ENCODE measurements at places on chromosomes 2 and 18. TPM values are rescaled to one million over a fixed set of nuclear protein-coding genes. Genes with fewer than 3 reads are reported as not detected.

Gene TMEM131
- total RNA-seq, result 35.4 TPM

Gene HYCC2
- 14.7 TPM for total RNA-seq

- peak overlapping the region; percentile 82 for H3K27ac ChIP-seq
- H3K4me1 ChIP-seq, result peaks cover 40% of the 10 kb centered on the region
- H3K27me3 ChIP-seq, result no peaks in the 10 kb centered on the region
These were observed 1.7 kb downstream of the TBC1D8 start for GRCh38 chr2:101149241-101150192.

DNA sequence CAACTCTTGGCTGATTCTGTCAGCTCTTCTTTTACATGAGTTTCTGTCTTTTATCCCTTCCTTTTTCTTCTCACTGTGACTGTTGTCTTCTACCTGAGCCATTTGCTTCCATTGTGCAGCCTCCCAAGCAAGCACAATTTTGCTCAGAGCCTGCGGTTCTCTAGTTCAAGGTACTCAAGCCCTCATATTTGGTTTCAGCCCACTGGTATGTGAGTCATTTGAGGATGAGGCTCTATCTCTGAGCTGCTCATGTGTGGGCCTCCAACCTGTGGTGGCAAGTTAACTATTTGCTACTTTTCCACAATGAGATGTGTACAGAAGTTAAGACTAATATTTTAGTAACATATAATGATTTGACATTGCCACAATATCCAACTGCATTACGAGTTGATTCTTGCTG is 183.0 kb downstream of the PHLPP1 start:
- H3K4me1 ChIP-seq, result no peaks in the 10 kb centered on the region
- DNase-seq, result no peak
- H3K27me3 ChIP-seq, result no peaks in the 10 kb centered on the region
- H3K36me3 ChIP-seq, result peaks cover 8% of the 10 kb centered on the region
- H3K4me3 ChIP-seq, result no peak overlapping the region
- H3K27ac ChIP-seq, result no peak overlapping the region

All from vagina (tissue), 2 donors.